ENCODE measurements at places on chromosomes 1 and 21.

- no peak for DNase-seq
Observed at GRCh38 chr21:34055615-34056014, 17.8 kb upstream of the MRPS6 start.

- no peak for DNase-seq
Observed at GRCh38 chr1:164718821-164719220, 159.8 kb downstream of the PBX1 start.

DNA sequence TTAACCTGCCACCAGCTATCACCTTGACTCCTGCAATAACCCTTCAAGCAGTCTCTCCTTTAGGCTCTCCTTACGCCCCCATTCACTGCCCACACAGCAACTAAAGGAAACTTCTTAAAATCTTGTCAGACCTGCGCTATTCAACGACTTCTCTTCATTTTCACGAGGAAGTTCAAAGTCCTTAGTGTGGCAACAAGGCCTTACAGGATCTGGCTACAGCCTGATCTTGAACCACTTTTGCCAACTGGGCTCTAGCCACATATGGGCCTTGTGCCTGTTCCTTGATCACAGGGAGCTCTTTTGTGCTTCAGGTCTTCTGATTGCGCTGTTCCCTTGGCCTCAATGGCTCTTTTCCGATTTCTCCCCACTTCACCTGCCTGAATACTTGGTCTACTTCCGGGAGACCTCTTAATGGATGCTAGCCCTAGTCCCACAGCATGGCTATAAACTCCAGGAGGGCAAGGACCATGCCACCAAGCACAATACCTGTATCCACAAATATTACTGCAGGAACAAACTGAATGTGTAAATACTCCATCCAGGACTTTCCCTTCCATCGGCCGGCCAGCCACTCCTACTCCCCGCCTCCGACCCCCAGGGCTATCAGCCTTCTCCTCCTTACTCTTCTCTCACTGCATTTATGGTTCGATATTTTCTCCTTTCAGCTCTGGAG is 2.3 kb upstream of the CTNNBIP1 start:
- no peak for DNase-seq

- DNase-seq, result no peak
Observed at GRCh38 chr1:27007909-27008582, 4.6 kb downstream of the TENT5B start.

- no peak for DNase-seq
Observed at GRCh38 chr1:181128592-181129497, 40.3 kb downstream of the IER5 start.

GRCh38 chr1:231264642-231265041 is 23.6 kb downstream of the GNPAT start:
- DNase-seq, result no peak

DNA sequence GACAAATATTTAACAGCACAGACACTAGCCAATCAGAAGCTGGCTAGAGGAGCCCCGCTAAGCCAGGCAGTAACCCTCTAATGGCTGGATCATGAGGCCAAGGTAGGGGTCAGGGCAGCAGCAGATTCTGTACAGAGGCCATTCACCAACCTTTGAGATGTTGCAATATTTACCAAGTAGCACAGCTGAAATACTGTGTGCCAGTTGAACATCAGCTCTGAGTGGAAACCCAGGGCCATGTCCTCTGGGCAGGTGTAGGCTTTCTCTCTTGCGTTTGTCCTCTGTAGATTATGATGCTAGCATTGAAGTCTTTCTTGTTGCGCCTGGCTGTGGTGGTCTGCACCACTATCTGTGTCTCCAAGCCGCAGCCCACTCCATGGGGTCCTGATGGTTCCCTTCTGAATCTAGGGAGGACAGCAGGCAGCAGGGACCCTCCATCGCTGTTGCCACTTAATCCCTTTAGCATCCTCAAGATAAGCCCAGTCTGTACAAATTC is 2.5 kb upstream of the COG2 start:
- DNase-seq, result no peak

GRCh38 chr21:38165466-38166172 is 91.2 kb upstream of the KCNJ15 start:
- no peak for DNase-seq

DNA sequence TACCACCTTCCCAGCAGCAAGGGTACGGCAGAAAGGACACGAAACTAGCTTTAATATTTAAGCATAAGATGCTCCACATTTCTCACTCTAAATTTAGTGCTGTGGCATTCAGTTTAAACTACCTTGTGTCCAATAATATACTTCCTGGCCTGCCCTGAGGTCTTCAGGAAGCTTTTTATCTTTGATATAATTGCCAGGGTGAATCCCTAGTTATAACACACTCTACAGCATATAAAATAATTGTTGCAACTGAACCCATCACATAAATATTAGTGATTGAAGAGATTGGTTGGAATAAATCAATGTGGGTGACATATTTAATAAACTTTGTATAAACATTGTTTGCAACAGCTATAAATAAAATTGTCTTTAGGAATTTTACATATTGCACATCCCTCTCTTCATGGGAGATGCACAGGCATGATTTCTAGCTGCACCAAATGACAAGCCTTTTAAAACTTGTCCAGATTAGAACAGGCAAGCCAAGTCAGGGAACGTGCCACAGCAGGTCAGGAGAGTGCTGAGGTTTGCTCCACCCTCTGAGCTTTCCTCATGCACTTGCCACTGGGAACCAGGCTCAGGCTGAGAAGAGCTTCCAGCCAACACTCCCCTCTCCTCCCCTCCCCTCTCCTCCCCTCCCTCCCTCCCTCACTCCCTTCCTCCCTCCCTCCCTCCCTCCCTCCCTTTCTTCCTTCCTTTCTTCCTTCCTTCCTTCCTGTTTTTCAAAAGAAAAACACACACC is 623.2 kb upstream of the PKN2 start:
- no peak for DNase-seq

DNA sequence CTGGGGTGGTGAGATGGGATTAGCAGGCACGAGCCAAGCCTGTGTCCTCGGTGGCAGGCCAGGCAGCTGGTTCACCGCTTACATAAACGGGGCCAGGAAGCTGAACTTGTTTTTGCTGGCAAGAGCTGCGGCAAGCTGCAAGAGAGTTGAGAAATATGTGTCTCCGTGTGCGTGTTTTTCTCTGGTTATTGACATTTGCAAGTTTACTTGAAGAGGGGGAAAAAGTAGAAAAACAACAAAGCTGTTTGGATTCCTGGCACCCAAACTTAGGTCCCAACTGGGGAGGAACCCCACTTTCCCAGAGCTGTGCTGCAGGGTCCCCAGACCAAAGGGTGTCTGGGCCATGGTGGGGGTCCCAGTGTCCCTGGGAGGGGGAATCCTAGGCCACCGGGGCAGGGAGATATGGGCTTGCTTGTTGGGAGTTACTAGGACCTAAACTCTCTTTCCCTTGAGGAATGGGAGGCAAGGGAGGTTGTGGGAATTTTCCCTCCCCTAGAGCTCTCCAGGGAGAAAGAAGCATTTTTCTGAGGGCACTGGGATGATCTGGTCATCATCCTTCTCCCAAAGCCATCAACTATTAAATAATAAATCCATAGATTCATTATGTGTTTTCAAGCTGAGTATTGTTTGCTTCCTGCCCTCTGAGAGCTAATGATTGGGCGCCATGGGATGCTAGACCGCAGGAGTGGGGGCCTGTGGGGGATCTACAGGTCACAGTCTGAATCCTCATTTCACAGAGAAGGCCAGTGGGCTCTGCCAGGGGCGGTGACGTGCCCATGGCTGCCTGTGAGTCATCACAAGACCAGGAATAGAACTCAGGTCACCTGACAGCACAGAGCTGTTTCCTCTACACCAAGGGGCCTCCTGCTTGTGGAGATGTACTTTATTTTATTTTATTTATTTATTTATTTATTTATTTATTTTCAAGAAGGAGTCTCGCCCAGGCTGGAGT is 14.8 kb downstream of the IL6R start:
- DNase-seq, result peak; percentile 62

DNA sequence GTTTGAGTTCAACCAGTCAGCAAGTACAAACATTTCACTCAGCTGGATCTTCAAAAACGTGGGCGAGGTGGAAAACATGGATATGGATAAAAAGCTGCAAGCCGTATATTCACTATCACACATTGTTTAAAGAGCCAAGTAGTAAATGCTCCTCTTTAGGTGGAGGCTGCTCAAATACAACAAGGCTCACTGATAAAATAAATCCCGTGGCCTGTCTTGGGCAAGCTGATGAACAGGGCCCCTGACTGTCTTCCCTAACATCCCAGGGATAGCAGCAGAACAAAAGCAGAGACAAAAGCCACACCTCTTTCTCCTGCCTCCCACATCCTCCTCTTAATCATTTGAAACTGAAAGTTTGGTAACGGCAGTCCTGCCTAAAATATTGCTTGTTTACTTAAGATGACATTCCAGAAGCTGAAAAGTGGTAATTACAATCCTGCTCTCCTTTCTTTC is 357.7 kb downstream of the TTLL7 start:
- no peak for DNase-seq

DNA sequence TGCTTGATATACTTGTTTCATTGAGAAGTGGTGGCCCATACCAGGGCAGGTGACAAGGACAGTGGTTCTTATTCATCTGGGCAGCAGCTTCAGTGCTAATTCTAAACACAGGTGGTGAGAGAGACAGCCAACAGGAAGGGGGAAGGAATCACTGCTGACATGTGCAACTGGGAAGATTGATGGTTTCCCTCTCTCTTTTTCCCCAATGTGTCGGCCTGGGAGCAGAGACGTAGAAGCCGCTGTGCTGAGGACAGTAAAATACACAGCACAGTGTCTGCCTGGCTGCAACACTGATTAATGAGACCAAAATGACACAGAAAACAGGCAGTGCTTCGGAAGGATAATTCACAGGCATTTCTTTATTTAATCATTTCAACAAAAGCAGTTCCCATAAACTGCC is 48.8 kb downstream of the WARS2 start:
- DNase-seq, result no peak

DNA sequence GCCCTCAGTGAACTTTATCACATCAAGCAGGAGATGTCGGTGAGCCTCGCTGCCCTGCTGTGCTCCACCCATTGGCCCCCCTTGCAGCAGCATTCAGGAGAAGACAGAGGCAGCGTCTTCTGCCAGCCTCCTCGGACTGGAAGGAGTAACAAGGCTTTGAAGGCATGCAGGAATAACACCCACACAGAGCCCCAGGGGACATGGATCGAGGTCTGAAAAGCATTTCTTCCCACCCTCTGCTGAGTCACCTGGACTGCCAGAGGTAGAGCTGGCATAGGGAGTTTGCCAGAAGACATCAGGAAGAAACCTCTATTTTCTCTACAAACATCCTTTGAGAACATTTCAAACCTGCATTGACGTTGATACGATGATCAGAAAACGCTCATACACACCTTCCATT is 42.9 kb downstream of the COL18A1 start:
- no peak for DNase-seq

DNA sequence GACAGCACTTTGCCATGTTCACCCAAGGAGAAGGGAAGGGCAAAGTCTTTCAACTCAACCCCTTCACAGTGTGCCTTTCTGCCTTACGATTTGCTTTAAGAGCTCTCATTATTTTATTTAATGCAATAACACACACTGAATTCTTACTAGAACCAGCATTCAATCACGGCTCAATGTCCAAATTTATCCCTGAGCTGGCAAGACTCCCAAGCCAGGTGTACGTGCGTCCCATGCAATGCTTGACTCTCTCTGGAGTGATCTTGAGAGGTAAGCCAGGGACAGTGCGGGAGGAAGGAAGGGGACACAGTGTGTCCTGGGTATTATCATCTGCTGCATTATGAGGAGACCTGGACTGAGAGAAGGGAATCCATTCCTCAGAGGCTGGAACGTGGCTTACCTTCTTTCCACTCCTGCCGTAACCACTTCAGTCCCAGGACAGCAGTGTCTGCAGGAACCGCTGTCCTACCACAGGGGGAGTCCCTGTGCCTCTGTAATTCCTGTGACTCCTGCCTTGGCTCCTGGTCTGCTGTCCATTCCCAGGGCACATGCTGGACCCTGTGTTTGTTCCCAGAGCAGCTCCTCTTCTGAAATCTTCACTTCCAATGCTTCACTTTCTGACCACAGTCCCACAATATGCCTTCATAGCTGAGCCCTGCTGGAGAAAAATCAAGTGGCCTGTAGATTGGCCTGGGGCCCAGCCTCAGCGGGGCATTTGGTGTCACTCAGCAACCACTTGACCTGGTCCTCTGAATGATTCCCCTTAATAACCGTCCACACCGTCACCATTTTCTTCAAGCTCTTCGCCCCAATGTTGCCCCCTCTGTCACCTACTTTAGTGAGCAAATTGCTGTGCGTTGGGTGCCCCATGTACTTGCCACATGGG is 28.6 kb upstream of the STUM start:
- DNase-seq, result no peak

DNA sequence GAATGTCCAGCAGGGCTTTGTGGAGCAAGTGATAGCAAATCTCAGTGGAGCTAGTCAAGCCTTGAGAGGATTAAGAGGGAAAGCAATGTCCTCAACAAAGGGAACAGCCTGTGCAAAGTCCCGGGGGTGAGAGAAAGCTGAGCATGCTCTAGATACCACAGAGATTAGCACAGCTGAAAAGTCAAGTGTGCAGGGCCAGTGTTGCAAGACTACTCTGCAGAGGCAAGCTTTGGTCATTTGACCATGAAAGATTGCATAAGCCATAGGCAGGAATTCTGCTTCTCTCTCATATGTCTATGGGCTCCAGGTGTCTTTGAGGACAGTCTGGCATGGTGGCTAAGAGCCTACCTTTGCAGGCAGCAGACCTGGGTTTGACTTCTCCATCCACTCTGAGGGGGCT is 181.0 kb upstream of the JUN start:
- DNase-seq, result no peak

DNA sequence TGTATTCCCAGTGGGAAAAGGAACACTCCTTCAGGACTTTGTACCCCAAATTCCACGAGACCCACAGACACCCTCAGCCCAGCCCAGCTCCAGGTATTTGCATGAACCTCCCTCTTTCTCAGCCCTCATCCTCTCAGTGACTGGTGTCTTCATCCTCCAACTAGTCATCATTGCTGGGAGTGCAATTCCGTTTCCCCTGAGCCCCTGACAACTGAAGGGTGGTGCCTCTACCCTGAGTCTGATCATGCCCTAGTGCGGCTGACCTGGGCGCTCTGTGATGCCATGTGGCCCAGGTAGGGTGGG is 3.8 kb upstream of the ZNF692 start:
- no peak for DNase-seq

GRCh38 chr1:54400329-54400728 is 5.9 kb downstream of the SSBP3 start:
- no peak for DNase-seq

DNA sequence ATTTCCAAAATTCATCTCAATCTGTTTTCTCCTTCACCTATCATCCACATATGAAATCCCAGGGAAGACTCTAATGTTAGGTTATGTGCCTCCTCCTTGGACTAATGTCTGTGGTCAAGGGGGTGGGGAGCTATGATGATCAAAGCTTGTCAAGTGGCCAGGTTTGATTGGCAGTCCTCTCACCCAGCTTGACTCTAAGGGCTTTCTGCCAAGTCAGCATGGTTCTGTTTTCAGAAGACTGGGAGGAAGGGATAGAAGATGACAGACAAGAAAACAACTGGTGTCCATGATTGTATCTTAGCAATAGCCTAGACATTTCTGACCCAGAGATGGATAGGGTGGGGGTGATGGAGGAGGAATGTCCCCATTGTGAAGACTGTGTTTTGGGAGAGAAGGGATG is 9.1 kb upstream of the THEM5 start:
- DNase-seq, result no peak
